ENCODE measurements at places on chromosomes 6 and 20. TPM values are rescaled to one million over a fixed set of nuclear protein-coding genes. Genes with fewer than 3 reads are reported as not detected.

The SLC44A4 gene
- 0.12 TPM for polyA plus RNA-seq

The SLC24A3 gene
- polyA plus RNA-seq, result 14.3 TPM

The PTK6 gene
- 0.34 TPM for polyA plus RNA-seq

The TRIM40 gene
- polyA plus RNA-seq, result not detected

The EYA2 gene
- 2.1 TPM for polyA plus RNA-seq

The CRISP3 gene
- polyA plus RNA-seq, result 0.14 TPM

The ASF1A gene
- 17.0 TPM for polyA plus RNA-seq

The KHDRBS2 gene
- 0.60 TPM for polyA plus RNA-seq

The GCNT2 gene
- polyA plus RNA-seq, result 3.8 TPM

The IL20RA gene
- 27.2 TPM for polyA plus RNA-seq

The SOD2 gene
- polyA plus RNA-seq, result 84.4 TPM

The WDR27 gene
- polyA plus RNA-seq, result 25.0 TPM

The NECAB3 gene
- 31.4 TPM for polyA plus RNA-seq

The MC3R gene
- polyA plus RNA-seq, result not detected

The PRL gene
- 0.42 TPM for polyA plus RNA-seq

The BCAS1 gene
- polyA plus RNA-seq, result 5.1 TPM

The CCDC28A gene
- polyA plus RNA-seq, result 10.0 TPM

The CTAGE9 gene
- polyA plus RNA-seq, result not detected

Measured in muscle of leg (tissue), 16 donors.